ENCODE measurements at places on chromosomes 16 and 17.

GRCh38 chr17:6046431-6046830 is 23.7 kb upstream of the WSCD1 start:
- no peak for DNase-seq

DNA sequence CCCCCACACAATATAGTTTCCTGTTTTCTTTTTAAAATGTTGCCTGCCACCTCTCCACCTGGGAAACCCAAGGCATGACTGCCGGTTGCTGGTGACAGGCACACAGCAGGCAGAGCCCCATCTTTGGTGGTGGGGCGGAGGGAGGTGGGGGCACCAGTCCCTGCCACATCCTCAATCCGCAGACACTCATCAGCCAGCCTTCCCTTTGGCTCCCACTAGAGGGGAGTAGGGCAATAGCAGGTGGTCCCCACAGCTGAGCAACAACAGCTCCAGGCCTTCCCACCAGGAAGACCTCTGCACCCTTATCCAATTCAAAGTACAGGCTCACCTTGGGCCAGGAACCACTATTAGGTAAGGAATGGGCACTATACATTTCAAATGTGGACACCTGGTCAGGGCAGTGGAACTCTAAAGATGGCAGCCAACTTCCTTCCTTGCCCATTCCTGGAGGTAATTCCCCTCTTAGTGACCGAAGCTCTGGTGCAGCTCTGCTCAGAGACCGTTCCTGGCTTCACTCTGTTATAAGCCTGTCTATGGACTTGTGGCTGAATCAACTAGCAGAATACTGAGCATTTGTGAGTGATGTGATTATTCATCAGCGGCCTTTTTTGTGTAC is 13.9 kb downstream of the RECQL5 start:
- no peak for DNase-seq

DNA sequence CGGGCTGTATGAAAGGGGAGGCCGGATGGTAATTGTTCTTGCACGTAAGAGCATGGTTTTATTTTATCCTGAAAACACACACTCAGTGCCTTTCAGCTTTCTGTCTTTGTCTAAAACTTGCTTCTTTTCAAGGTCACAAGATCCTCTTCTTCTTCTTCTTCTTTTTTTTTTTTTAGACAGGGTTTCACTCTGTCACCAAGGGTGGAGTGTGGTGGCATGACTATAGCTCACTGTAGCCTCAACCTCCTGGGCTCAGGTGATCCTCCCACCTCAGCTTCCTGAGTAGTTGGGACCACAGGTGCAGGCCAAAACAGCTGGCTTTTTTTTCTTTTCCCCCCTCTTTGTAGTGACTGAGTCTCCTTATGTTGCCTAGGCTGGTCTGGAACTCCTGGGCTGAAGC is 15.9 kb upstream of the ZNF629 start:
- no peak for DNase-seq

GRCh38 chr17:75614006-75614405 is 19.2 kb upstream of the SMIM5 start:
- DNase-seq, result no peak

DNA sequence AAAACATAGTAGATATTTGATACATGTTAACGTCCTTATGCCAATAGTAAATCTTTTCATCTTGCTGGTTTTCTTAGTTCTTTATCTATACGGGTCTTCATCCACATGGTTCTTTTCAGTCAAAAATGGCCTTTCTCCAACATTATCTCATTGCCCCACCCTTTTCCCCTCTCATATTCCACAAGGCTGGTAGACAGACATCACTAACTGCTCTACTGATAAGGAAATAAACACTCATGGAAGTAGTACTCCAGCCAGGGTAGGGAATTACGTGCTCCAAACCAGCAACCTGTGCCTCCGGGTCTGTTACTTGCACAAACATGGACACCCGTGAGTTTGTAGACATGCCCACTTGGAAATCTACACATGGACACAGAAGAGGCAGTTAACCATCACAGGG is 141.4 kb downstream of the XYLT1 start:
- DNase-seq, result no peak

DNA sequence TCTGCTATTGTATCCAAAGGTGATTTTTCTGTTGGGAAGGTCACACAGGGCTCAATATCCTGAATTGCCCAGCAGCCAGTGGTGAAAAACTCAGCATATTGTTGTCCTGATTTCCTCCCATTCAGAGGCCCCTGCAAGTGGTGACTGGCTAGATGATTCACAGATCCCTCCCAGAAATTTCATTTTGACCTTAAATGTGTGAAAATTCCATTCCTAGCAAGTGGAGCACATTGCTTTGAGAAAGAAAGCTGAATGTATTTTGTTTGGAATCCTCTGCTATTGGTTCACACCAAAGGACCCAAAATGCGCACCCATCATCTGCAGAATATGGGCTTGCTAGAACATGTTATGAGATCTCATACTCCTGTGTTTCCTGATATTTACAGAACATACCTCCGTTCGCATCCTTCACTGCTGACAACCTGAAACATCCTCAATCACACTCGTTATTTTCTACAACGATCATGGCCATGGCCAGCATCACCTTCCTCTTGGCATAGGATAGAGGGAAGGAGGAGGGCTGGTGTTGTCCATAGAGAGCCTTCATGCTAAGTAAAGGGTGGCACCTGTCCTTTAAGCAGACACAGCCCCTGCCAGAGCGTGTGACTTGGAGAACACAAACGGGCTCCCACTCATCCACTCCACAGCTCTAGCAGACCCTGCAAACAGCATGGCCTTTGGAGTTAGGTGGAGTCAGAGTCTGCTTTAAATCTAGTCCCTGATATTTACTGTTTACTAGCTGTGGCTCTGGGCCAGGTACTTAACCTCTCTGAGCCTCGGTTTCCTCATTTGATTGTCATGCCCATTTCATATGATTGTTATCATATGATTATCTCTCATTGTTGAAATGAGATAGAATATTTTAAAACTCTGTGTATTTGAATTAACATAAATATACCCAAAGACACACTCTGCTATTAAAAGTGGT is 30.4 kb upstream of the NFAT5 start:
- DNase-seq, result no peak

DNA sequence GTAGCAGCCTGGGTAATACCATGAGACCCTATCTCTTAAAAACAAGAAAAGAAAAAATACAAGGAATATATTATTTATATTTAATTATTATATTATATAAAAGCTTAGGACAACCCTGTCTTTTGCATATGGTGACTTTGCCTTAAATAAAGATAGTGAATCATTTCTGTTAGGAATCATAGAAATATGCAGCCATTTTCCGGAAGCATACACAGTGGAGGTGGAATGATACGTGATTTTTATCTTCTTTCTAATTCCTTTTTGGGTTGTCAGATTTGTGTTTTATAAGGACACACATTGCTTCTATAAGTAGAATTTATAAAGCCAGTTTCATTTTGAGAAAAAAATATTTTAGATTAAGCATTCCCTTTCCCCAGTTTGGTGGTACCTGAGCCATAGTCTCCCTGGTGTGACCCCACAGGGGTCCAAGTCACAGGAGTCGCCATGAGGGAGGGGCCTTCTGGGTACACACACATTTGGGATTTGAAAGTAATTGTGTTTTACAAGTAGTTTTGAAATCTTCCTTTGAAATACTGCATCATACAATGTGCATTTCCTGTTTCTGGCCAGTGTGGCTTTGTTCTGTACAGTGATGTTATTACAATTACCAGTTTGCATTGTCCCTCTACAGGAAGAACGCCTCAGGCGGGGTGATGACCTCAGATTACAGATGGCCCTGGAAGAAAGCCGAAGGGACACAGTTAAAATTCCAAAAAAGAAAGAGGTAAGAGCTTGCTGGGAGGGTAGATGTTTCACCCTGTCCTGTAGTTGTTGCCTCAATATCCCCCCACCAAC is 50.9 kb downstream of the B9D1 start:
- DNase-seq, result no peak

GRCh38 chr17:32769846-32770245 is 107.1 kb downstream of the MYO1D start:
- DNase-seq, result no peak

DNA sequence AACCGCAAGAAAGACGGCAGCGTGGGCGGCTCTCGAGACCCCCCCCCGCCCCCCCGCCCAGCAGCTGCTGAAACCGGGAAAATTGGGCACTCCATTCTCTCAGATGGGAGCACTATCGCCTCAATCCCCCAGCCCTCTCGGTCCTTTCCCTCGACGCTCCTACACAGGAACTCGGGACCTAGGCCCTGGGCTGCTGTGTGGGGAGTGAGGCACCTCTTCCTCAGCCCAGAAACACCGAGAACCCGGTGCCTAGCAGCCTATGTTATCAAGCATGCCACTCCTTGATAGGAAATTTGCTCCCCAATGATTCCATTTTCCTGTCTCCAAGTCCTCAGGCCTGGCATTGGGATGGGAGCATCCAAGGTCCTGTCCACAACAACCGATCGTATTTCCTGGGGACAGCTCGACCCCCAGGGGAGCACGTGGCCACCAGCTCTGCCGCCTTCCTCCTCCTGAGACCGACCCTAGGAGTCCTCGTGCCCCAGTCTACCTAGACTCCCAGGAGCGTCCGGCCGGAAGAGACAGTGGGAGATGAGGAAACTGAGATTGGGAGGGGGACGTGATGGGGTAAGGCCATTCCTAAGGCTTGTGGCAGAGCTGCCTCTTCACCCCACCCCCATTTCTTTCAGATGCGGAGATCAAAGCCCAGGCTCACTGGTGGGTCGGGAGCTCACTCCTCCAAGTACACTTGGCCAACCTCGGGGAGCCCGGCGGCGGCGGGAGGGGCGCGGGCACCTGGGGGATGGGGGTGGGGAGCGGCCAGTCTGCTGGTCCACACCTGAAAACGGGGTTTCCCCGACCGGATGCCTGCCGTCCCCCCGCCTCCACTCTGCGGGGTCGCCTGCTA is 17.5 kb upstream of the CBX8 start:
- DNase-seq, result no peak

DNA sequence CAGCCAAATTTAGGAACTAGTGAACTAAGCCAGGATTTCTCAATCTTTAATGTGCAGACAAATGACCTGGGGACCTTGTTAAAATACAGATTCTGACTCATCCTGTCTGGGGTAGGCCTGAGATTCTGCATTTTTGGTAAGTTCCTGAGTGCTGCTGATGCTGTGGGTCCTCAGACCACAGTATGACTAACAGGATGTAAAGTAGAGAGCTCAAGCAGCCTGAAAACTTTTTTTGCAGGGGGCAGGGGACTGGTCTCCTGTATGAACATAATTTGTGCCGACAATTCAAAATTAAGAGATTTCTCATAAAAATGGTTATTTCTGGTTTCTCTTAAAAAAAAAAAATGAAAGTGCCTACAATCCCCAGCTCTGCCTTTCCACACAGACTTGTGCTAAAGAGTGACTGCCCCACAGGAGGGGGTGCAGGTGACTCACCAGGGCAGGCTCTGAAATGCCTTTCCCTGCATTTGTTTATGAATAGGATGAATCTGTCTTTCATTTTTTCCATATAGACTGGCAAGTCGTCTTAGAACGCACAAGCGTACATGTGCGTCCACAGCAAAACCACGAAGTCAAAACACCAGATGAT is 271.5 kb downstream of the PHKB start:
- no peak for DNase-seq

- DNase-seq, result no peak
These were observed 29.1 kb downstream of the CIBAR2 start for GRCh38 chr16:85083051-85083639.

GRCh38 chr17:68568581-68568980 is 32.6 kb downstream of the FAM20A start:
- DNase-seq, result no peak

GRCh38 chr17:67496286-67496685 is 119.2 kb downstream of the PITPNC1 start:
- DNase-seq, result no peak

DNA sequence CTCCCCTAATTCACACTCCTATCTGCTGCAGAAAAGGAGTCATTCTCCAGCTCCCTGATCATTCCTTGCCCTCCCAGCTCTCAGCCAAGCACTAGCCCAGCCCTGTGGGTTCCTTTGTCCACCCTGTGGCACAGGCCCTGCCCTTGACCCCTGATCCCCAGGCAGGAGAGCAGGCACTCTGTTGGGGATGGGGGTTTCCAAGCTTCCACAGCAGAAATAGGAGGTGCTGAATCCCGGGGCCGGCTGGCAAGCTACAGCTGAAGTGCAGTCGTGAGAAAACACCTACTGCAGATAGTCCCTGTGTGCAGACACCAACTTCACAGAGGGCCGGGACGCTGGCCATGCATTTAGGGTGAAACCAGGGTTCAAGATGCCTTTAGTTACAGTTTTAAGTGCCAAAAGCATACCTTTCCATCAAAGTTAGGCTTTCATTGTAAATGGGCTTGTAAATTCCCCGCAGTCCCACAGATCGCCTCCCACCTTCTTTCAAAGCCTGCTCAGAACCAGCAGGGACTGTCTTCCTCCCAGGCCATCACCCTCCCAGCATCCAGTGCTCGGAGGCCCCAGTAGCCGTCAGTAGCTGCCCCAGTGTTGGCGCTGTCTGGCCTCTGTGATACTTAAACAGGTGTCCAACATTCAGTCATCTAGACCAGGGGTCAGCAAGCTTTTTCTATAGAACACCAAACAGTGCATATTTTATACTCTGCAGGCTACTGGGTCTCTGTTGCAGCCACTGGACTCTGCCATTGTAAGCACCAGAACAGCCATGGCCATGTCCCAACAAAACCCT is 10.6 kb downstream of the CPSF4L start:
- no peak for DNase-seq

GRCh38 chr16:3963203-3963602 is 82.7 kb upstream of the CREBBP start:
- DNase-seq, result peak; percentile 9

DNA sequence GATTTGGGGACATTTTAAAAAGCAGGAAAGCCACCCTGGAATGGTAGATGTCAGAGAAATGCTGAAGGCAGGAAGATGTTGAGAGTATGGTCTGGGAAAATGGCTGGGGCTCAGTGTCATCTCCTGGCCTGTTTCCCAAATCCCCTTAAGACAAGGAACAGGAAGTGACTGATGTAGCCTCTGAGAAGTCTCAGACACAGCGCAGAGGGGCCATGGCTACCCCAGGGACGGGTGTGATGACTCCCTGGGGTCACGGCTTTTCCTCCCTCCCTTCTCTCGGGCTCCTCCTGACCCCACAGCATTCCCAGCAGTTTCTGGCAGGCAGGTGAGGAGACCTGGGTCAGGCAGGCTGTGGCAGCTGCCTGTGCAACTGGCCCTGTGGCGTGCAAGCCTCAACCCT is 45.4 kb downstream of the RAP1GAP2 start:
- DNase-seq, result no peak
